Uterus (tissue), 4 donors: ENCODE measurements at places on chromosomes 3 and 15. TPM values are rescaled to one million over a fixed set of nuclear protein-coding genes. Genes with fewer than 3 reads are reported as not detected.

DNA sequence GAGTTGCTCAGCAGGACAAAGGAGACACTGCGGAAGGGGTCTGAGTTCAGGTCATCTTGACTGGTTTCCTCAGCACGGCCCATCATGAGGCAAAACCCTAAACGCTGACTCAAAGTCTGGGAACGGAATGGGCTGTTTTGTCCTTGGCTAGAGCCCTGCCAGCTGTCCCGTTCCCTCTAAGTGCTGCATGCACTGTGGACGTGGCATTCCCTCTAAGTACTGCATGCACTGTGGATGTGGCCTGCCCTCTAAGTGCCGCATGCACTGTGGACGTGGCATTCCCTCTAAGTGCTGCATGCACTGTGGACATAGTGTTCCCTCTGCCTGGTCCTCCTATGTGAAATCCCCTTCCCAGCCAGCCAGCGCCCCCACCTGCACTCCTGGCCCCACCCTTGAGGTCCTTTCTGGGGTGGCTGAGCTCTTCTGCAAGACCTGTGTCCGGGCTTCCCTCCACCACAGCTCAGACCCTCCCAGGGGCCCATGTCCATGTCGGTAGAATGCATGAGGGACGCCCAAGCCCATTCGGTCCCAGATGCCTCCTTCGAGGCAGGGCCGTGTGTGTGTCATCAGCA is 36.7 kb downstream of the TM2D3 start:
- no peak for DNase-seq

DNA sequence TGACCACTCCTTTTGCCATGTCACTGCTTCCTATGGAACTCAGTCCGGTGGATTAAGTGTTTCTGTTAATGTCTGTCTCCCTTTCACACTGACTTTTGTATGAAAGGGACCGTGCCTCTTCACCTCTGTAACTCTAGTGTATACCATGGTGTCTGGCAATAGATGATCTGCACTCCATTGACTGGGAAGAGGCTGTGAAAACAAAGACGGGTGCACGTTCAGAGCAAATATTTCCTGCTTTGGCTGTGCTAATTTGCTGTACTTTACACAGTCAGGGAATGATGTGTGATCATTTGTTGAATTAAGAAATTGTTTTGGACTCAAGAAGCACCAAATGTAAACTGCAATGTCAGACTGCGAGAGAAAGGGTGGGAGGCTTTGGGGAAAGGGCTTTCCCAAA is 315.2 kb downstream of the RORA start:
- no peak for DNase-seq

DNA sequence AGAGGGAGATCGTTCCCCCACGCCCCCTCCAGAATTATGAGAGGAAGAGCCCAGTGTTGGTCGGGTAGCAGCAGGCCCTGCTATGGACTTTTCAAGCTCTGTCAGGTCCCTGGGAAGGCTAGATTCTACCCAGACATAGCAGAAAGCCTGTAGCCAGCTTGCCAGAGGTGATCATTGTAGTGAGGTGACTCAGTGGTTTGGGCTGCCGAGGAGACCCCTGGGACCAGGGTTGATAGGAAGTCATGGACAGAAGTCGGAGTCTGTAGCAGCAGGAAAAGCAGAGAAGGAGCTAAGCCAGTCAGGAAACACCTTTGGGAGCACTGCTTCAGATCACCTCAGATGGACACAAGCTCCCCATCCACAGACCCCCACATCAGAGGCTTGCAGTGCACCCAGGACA is 67.7 kb downstream of the CCNL1 start:
- DNase-seq: no peak

Gene ITGB5
- total RNA-seq: 106 TPM

Gene BUB1B
- 31.5 TPM for total RNA-seq

Gene CHRM5
- not detected for total RNA-seq

Gene LDHAL6B
- not detected for total RNA-seq
